ENCODE measurements at places on chromosomes 7 and 10.

GRCh38 chr7:45185028-45185863 is 27.7 kb downstream of the RAMP3 start:
- DNase-seq, result no peak

GRCh38 chr7:96238474-96238873 is 83.4 kb downstream of the SLC25A13 start:
- no peak for DNase-seq

DNA sequence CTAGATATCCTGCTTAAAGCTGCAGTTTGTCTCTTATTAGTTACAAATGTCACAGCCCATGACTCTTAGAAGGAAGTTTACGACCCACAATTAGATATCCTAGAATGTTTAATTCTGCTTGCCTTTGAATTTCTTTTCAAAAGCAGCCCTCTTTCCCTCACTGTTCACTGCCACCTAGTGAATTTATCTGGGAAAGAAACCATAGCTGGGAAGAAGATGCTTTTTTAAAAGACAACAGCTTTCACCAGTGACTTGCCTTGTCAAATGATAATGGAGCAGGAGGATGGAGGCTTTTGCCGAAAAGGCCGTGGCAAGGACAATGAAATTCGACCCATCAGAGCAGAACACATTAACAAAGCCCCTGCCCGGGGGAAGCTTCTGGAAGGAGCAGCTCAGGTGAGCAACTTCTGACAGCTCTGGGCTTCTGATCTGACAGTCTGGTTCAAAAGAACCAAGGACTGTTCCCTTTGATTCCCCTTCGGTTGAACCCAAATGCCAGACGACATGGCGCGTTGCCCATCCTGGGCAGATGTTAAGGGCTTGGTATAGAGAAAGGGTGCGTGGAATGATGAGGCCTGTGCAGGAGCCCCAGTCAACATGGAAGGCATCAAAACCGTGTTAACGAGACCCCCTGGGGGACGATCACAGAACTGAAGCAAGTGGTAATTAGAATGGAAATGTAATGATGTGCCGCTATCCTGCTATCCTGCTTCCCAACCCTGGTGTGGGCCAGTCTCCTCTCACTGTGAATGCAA is 236.8 kb downstream of the FRMD4A start:
- DNase-seq, result peak; percentile 33

DNA sequence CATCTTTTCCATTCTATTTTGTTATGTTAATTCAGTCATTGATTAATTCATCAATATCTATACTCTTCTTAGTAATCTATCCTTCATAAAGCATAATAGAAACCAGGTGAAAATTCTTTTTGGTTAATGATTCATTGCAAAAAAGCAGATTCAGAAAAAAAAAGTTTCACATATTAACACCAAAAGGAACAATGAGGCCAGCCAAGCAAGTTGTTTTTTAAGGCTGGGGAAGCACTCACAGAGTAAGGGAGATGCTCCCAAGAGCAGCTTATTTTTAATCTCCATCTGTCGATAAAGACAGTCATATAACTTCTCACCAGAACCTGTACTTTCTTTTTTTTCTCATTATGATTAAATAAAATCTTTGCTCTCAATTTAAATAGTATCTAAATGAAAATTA is 95.8 kb downstream of the CACNA2D1 start:
- no peak for DNase-seq
